Activated CD4-positive, alpha-beta T cell treated with anti-CD3 and anti-CD28 coated beads, Interleukin-2, Interleukin-4, amounts not matched to agents 100 ng/mL and 50 ng/mL, durations not matched to agents 16 hours and 8 hours (primary cell): ENCODE measurements at places on chromosomes 1 and 21.

DNA sequence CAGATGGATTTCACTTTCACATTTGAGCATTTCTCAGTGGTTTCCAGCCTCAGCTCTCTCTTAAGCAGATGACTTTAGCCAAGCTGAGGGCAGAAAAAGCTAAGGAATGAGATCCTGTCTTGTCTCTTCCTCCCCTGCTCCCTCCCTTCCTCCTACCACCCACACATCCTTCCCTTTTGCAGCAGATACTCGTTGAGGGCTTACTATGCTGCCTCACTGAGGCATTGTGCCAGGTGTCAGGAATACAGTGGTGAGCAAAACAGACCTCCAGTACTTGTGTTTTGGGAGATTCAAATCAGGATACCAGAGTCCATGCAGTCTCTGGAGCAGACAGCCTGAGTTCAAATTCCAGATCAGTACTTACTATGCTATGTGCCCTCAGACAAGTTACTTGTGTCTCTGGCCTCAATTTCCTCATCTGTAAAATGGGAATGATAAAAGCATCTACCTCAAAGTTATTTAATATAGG lies 43.2 kb downstream of the KIF26B start:
- no peak for DNase-seq

GRCh38 chr1:218299416-218299815 lies 14.3 kb downstream of the RRP15 start:
- peak; percentile 38 for DNase-seq

GRCh38 chr1:37764414-37764825 lies 500 bp downstream of the EPHA10 start:
- peak; percentile 46 for DNase-seq

- DNase-seq: peak; percentile 85
Observed at GRCh38 chr1:12438349-12438924, 179.6 kb downstream of the DHRS3 start.

- DNase-seq: peak; percentile 81
Observed at GRCh38 chr1:43227143-43227764, 42.5 kb upstream of the TMEM125 start.

DNA sequence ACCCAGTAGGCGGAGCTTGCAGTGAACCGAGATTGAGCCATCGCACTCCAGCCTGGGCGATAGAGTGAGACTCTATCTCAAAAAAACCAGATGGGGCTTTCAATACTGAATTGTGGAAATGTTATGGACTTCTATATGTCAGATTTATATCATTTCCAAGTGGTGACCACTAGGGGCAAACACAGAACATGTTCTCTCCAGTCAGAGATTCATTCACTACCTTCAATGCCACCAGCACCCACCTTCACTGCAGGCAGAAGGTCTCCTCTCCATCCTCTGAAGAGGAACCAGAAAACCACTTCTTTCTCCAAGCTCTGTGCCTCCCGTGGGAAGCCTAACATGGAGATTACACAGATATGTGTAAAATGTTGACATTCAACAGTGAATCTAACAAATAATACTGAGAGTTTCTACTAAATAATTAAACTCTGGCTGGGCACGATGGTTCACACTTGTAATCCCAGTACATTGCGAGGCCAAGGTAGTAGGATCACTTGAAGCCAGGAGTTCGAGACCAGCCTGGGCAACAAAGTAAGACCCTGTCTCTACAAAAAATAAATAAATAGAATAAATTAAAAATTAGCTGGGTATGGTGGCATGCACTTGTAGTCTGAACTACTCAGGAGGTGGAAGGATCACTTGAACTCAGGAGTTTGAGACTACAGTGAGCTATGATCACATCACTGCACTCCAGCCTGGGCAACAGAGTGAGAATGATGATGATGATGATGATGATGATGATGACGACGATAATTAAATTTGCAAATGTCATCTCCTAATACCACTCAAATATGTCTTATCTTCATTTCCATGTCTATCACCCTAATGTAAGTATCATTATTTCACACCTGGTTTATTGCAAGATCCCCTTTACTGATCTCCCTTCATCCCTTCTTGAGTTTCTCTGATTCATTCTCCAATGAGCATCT lies 151.1 kb downstream of the ZNF281 start:
- DNase-seq: peak; percentile 24
